ENCODE measurements at places on chromosomes 2 and 18. TPM values are rescaled to one million over a fixed set of nuclear protein-coding genes. Genes with fewer than 3 reads are reported as not detected.

The PLCL1 gene
- 0.27 TPM for total RNA-seq

The TSGA10 gene
- total RNA-seq, result 1.6 TPM

DNA sequence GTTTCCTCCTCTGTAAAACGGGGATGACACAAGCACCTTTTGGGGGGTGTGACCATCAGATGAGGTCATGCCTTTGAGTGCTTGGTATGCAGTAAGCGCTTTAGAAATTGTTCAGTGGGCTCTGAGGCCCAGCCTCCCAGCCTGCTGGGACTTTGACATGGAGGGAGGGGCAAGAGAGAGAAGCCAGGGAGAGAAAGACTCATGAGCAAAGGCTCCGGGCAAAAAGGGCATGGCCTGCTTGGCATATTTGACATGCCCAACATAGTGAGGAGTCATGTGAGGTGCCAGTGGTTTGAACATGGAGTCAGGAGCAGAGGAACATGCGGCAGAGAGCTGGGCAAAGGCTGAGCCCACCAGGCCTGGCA, 14.0 kb downstream of the TNS1 start:
- no peak for DNase-seq

The REG1A gene
- 1.2 TPM for total RNA-seq

DNA sequence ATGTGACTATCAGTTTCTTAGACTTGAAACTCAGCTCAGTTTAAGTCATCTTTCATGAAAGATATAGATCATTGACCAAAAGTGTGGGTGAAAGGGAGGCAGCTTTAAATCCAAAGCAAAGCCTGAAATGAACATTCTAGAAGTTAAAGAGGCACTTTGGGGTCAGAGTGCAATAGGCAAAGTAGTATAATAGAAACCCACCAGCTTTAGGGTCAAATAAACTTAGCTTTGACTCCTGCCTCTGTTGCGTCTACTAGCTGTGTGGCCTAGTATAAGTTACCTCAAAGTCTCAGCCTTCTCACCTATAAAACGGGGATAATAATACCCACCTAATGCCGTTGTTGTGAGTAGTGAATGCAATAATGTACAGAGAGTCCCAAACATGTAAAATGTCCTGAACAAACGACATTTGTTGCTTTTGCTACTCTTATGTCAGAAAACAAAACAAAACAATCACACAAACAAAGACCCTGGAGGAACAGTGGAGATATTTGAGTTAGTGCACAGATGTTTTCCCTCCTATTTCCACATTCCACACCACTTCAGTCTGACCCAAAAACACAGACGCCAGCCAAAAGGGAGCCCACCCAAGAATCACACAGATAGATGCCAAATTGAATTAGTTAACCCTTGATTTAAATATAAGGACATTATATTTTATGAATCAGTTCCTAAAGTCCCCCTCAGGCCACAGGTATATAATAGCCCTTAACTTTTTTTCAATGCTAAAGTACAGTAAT, 657.0 kb downstream of the ARHGAP15 start:
- DNase-seq, result no peak

GRCh38 chr2:236264256-236264655, at the start of gene ASB18:
TSS of gene ASB18 (minus strand) at chr2:236264406. CDS start at chr2:236264345, 61 bp downstream.
- DNase-seq, result no peak

The MOB4 gene
- total RNA-seq, result 8.8 TPM

DNA sequence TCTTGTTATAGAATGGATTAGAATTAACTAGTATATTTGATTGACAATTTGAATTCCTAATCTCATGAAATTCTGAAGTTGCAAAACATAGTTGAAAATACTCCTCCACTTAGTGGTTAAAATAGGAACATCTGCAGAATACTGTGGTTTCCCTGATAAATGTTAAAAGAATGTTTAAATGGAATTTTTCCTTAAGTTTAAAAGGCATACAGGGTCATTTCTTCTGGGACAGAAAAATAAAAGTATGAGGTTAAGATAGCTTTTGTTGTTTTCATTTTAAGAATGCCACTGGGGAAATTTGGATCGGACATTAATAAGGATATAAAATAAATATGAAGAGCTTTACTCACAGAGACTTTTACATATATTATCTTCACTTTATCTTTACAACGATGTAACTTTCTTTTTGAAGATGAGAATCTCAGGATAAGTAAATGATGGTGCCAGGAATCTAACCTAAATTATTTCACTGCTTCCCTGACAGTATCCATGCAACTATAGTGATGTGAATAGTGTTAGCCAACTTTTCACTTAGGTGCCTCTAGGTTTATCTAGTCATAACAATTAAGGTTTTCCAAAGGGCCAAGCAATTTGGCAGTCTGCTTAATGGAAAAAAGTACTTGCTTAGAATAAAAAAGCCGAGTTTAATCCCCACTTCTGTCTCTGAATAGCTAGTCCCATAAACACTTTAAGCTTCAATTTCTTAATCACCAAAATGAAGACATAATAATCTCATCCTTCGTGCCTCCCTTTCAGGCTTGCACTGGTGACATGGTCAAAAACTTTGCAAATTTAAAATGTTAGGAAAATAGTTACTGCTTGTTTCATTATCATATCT, 151.8 kb upstream of the STK17B start:
- no peak for DNase-seq

- no peak for DNase-seq
Measured at GRCh38 chr2:36659872-36660312, 36.6 kb upstream of the VIT start.

DNA sequence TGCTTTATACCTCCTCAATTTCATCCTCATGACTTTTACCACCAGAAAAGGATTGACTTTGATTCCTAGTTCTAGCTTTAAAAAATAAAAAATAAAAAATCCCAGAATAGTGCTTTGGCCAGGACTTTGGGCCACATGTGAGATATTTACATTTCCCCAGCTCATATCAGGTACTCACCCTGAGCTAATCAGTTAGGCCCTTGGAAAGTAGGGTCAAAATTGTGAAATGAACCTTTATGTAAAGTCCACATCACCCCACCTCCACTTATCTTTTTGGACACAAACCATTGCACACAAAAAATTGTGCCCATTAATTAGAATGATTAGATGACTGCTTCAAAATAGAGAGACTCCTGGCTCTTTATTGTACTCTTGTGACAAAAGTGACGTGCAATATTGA, 17.2 kb downstream of the ME2 start:
- no peak for DNase-seq

GRCh38 chr2:176917-177316, 86.9 kb downstream of the SH3YL1 start:
- DNase-seq, result no peak
